Kidney (tissue), 22 donors: ENCODE measurements at places on chromosomes 12 and 14.

- no peak for DNase-seq
These were observed 144.3 kb upstream of the GSC start for GRCh38 chr14:94914191-94914590.

DNA sequence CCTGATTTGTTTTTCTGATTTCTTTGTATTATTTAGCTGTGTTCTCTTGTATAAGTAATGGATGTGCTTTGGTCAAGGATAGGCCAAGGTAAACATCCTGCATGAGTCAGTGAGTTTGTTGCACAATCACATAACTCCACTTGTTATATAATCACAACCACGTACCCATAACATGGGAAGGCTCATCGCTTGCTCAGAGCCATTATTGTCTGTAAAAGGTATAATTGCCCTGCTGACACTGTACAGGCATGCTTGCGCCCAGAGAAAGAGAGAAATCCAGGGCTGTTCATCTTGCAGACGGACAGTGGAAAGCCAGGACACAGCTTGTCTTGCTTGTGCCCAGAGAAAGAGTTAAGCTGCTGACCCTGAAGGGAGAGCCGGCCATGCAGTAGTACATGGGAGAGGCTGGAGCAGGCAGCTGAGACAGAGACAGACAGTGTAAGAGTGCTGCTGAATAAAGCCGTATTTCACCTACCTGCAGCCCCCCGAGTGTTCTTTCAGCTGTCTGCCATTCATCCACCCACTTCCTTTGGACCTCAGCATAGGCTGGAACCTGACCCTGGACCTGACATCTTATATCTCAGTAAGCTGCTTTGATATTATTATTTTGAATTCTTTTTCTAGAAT, 174.7 kb upstream of the DAAM1 start:
- DNase-seq: no peak

DNA sequence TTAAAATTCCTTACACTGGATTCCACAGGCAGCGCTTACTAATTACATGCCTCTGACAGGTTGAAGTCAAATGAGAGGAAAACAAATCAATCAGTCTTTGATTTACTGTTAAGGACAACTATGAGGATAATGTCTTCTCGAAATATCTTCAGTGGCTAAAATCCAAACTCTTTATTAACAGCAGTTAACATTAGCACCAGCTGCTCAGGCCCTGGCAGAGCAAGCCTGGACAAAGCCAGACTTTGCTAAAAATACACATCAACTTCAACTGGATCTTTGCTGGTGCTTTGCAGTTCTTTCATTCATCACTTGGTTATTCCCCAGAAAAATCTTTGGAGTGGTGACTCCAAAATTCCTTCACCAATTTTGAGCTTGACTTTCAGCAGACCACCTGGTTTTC, 98.7 kb downstream of the HECTD4 start:
- no peak for DNase-seq

- DNase-seq: no peak
These were observed 20.7 kb downstream of the PHLDA1 start for GRCh38 chr12:76010732-76011458.

GRCh38 chr12:68290126-68290525, 36.7 kb upstream of the IL22 start:
- no peak for DNase-seq
